NCI-H1092 treated with DMSO at 0.1 percent for 48 hours (cell line): ENCODE measurements at places on chromosomes 5 and 9.

- no peak for DNase-seq
Observed at GRCh38 chr9:13787234-13787833, 507.8 kb upstream of the MPDZ start.

GRCh38 chr5:127421471-127421870, 96.0 kb upstream of the PRRC1 start:
- no peak for DNase-seq

DNA sequence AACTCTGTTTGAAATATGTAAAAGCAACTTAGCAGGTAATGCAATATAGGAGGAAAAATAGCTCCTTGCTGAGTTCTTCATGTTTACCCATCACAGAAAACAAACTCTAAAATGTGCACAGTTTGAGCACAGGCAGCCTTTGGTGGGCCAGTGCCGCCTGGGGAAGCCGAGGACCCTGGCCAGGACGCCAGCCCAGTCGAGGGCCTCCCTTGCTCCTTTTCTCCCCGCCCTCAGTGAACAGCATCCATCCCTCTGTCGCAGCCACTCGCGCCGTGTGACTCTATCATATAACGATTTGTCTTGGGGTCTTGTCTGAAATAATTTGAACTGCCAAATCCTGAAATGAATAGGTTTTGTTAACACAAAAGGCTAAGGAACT, 286.7 kb upstream of the IRX4 start:
- no peak for DNase-seq

- no peak for DNase-seq
Observed at GRCh38 chr9:97109194-97109811, 70.4 kb upstream of the CTSV start.

- DNase-seq: peak; percentile 86
Observed at GRCh38 chr5:1161833-1162229, 39.6 kb upstream of the SLC6A19 start.

- DNase-seq: no peak
Observed at GRCh38 chr5:138461343-138462125, 3.7 kb upstream of the EGR1 start.

GRCh38 chr9:72949244-72949582, 3.6 kb downstream of the ALDH1A1 start:
- no peak for DNase-seq

DNA sequence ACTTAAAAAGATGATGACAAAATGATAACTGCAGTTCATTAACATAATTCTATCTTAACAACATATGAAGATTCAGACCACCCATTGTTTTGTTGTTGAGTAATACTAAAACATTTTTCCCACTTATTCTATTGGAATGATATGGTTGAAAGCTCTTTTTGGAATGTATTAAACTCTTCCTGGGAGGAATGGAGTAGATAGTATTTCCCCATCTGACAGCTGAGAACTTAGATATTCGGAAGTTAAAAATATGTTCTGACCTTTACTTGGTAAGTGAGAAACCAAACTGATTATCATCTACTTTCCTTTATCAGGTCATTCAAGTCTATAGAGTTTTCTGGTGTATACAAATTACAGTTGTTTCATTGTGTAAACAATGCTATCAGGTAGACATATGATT, 452.9 kb downstream of the CSNK1G3 start:
- DNase-seq: no peak

DNA sequence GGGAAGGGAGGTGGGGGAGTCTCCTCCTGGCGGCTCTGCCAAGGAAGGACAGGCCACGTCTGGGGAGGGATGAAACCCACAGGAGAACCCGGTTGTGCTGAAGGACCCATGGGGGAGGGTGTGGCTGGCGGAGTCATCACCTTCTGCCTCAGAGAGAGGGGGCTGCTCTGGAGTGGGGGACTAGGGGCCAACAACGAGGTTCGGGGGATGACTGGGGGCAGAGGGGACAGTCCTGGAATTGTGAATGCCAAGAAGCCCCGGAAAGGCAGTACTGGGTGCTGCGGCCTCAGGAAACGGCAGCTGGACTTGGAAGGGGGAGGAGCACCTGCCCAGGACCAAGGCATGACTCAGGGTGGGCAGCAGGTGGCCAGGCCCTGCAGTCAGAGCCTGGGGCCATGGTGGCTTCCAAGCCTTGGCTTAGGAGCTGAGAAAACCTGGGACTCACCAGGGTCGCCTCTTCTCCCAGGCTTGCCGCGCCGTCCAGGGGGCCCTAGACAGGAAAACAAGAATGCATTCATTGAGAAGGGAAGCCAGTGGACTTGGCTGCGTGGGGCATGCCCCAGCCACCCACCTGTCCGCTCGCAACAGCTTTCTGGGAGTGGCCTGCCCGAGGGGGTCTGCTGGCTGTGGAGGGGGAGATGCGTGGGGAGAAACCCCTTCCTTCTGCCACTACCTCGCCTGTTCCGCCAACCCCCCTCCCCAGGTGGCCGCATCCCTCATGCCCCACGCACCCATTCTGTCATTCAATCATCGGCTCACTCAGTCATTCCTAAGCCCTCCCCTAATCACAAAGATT, 74.0 kb upstream of the PHYKPL start:
- no peak for DNase-seq

DNA sequence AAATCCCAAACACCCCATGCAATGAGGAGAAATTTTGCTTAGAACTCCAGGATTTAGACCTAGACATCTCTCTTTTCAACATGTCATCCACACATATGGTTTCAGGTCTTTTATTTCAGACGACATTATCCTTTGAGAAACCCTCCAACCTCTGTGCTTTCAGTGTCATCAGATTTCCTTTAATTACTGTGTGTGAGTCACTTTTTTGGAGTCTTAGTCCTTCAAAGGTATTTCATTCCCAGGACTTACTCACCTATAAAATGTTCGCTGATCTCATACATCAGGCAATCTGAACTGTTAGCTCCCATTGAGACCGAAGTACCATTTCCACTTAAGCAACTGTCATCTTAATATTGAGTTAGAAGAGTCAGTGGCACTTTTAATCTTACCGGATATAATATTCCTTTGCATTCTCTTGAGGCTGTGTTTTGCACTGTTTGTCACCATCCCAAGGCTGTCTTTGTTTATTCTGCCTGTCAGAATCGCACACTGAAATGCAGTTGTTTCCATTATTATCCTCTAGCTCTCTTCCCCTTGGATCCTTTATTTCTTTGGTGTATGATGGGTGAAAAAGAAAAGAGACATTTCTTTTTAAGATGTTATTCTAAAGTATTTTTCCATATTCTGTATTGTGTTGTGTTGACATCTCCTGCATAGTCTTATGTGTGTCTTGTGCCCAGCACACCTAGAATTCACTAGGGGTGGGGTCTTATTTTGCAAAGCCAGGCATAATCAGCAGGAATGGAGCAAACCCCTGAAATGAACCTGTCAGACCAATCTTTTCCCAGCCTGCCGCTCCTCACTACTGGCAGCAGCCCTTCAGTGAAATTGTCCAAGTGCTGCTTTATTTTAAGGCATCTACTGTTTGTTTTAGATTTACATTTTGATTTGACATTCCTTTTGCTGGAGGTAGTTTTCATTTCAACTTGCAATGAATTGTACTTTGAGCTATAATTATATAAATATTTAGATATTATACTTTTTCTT, 155.4 kb downstream of the PAM start:
- no peak for DNase-seq

- peak; percentile 20 for DNase-seq
Observed at GRCh38 chr9:85158512-85158911, 489.0 kb downstream of the NTRK2 start.

DNA sequence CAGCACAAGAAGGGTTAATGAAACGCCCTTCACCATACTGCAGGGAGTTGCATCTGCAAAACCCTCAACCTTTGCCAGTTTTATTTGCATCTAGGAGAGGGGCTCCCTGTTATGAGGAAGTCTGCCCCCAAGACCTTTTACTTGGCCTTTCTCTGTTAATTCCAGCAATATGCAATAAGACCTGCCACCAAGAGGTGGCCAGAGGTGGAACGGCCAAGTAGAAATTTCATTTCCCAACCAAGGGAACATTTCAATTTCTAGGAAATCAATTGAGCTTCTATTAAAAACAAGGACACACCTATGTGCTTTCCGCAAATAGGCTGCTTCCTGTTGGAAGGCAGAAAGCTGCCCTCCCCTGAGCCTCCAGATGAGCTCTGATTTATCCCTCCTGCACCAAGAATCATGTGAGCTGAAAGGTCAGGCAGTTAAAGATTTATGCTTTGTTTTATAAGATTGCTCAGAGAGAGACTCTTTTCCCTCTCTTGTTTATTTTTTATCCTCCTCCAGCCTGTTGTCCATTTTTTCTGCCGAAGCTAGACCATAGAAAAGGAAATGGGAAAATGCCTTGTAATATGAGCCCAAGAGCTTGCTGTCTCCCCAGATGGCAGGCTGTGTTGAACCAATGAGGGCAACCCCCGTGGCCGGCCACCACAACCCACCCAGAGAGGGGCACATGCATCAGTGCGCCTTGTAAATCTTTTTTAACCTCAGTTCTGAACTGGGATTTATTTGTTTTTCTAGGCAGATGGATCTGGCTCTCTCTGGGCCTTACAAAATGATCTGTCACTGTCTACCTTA, 572.8 kb downstream of the TLE1 start:
- DNase-seq: no peak

DNA sequence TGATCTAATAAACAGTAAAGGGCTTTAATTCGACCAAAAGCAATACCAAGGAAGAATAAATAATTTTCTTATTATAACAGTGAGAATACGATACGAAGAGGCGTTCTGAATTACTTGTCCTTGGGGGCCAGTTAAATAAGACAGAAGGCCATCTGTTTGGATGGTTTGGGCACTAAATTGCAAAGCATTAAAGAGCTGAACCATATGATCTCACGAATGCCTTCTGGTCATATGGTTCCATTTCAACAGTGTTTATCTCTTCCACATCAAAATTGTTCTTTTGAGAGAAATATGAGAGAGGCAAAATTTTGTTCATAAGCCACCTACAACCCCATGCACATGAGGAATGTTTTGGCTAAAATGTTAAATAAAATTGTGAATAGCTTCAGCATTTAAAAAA, 605.4 kb downstream of the PTPRD start:
- no peak for DNase-seq

GRCh38 chr5:7970816-7971215, 101.9 kb downstream of the MTRR start:
- no peak for DNase-seq

DNA sequence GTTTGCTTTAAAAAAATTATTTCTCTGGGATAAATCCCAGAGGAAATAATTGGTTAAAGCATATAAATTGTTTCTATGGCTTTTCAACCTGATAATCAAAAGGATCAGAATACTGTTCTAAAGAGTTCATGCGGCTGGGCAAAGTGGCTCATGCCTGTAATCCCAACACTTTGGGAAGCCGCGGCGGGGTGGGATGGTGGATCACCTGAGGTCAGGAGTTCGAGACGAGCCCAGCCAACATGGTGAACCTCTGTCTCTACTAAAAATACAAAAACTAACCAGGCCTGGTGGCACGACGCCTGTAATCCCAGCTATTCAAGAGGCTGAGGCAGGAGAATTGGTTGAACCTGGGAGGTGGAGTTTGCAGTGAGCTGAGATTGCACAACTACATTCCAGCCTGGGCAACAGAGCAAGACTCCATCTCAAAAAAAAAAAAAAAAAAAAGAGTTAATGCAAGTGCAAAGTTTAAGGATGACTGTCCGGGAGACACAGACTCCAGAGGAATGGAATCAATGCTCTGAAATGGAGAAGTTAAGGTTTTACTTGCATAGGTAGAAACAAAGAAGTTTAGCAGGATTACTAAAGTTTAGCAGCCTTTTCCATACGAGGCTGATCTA, 16.6 kb upstream of the GRHPR start:
- no peak for DNase-seq

- DNase-seq: no peak
Observed at GRCh38 chr9:98248737-98249474, 6.5 kb downstream of the TBC1D2 start.

DNA sequence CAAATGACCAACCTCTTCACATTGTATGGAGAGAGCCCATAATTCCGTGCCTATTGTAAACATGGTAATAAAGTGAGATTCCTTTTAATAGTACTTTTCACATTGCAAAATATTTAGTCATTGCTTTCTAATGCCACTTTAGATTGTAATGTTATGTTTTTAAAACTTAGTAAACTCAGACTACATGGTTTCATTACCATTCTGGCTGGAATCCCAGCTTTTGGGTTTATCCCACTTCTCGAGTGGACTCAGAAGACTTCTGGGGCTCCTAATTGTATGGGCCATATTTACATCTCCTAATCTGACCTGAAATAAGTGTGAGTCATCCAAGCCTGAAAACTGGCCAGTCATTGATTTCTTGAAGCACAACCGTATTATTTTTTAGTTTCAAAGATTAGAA, 217.6 kb downstream of the CAAP1 start:
- DNase-seq: no peak

- no peak for DNase-seq
Observed at GRCh38 chr5:154049636-154050035, 10.9 kb downstream of the MFAP3 start.

DNA sequence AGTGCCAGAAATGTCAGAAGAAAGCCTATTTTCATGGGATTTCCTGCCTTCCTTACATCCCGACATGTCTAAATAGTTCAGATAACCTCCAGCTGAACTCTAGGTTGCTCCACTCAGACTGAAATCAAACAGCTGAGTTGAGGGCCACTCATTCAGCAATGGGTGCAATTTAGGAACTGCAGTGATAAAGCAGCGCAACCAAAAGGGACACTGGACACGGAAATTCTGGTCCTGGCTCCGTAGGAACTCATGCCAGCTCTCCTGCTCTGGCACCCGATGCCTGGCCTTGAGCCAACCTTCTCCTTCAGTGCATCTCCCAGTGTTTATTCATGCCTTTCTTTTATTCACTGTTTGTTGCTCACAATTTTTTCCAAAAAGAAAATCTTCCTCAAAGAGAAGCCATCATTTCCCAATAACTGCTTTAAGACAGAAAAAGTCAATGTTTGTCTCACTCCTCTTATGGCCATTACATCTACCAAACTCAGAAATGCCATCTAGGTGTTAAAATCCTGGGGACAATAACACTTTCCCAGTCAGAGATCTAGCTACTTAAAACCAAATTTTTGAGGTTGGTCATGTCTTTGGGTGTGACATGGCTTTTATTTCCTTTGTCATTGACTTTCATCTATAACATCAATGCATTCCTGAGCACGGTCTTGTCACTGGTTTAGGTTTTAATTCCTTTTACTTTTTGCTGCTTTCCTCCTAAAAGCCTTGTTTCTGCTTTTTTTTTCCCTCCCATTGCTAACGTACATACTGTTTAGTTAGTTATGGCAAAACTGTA, 126.9 kb downstream of the PDE4D start:
- peak; percentile 22 for DNase-seq

DNA sequence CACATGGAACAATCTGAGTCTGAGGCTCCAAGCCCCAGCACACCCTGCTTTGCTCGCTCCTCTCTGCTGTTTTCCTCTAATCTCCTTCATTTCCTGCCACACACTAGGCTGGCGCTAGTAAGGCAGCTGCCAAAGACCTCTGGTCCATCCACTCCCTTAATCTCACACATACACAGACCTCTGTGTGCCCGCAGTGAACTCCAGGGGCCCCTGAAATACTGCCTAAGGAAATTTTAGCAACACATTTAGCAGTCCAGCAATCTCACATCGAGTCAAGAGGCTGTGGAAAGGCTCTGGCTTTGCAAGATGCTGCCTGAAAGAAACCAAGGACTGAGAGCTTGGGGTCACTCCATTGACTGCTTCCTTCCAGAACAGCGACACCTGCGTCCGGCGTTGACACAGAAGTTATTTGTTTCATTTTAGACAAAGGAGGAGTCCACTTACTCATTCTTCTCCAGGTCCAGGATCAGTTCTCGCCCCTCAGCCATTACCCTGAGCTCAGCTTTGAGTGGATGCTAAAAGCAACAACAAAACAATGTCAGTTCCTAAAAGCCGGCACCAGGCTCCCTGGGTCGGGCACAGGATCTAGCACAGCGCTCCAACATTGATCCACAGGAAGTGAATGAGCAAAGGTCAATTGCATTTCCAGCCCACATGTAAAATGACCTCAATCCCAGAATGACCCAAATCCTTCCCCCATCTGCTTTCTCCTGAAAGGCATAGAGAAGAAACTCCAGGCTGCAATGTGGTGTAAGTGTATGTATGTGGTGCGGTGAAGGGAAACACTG, 11.5 kb downstream of the ADAM19 start:
- DNase-seq: no peak
